ENCODE measurements at places on chromosomes 4 and X. TPM values are rescaled to one million over a fixed set of nuclear protein-coding genes. Genes with fewer than 3 reads are reported as not detected.

- no peaks in the 10 kb centered on the region for H3K27me3 ChIP-seq
- H3K27ac ChIP-seq = no peak overlapping the region
- H3K36me3 ChIP-seq = no peaks in the 10 kb centered on the region
- H3K4me1 ChIP-seq = no peaks in the 10 kb centered on the region
- no peak overlapping the region for H3K4me3 ChIP-seq
Measured at GRCh38 chr4:79959652-79960051, 113.4 kb downstream of the ANTXR2 start.

DNA sequence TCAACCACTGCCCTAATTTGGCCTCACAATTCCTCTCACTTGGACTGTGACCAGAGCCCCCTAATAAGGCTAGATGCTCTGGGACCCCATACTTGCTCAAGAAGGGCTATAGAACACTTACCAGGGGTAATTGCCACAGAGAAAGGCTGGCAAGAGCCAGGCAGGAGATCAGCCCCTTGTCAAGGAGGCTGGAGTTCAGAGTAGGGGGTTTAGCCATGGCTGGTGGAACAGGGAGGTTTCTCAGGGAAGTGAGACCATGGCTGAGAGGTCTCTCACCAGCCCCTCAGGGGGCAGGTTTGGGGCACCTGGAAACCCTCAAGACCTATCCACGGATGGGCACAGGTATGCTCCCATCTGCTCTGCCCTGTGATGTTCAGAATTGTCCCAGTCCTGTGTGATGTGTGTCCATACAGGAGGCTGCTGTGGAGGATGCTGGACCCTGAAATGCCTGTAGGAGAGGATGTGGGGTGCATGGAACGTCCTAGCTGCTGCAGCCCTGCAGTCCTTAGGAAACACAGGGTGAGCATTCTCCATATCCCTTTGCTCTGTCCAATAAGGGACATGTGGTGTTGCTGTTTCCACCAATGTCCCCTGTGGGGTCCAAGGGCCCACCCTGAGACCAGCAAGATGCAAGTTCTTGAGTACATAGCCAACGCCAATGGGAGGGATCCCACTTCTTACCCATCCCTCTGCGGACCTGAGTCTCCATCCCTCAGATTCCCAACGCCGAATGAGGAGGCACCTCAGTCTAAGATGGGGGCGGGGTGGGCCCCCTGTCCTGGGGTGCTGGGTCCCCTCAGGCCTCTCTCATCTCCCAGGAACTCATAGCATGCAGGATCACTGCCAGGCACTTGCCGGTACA lies 16.4 kb upstream of the HSFX1 start:
- H3K4me1 ChIP-seq = no peaks in the 10 kb centered on the region
- peaks cover 4% of the 10 kb centered on the region for H3K27me3 ChIP-seq
- no peaks in the 10 kb centered on the region for H3K36me3 ChIP-seq
- no peak for DNase-seq
- no peak overlapping the region for H3K4me3 ChIP-seq
- no peak overlapping the region for H3K27ac ChIP-seq

DNA sequence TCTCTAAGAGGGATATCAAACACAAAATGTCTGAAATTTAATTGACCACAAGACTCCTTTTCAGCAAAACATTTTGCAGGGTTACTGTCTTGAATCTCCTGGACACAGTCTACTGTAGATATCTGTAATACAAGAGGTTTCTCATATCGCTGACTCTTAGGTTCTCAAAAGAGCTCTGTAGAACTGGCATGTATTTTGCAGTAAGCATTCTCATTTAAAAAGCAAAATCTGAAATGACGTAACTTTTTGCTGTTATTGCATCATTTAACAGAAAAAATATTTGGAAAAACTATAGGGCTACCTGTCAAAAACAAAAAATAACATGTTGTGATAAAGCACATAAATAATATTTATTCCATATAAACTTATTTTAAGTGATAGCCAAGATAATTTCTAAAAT lies 114.2 kb downstream of the CDS1 start:
- no peaks in the 10 kb centered on the region for H3K27me3 ChIP-seq
- H3K4me1 ChIP-seq = no peaks in the 10 kb centered on the region

DNA sequence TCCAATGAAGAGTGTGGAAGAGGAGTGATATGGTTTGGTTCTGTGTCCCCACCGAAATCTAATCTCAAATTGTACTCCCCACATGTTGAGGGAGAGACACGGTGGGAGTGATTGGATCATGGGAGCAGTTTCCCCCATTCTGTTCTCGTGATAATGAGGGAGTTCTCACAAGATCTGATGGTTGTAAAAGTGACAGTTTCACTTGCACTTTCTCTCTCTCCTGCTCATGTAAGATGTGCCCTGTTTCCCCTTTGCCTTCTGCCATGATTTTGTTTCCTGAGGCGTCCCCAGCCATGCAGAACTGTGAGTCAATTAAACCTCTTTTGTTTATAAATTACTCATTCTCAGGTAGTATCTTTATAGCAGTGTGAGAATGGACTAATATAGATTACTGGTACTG lies 39.6 kb downstream of the FAM47C start:
- no peak for DNase-seq
- no peak overlapping the region for H3K4me3 ChIP-seq
- peaks cover 5% of the 10 kb centered on the region for H3K27me3 ChIP-seq
- H3K36me3 ChIP-seq = no peaks in the 10 kb centered on the region
- H3K27ac ChIP-seq = no peak overlapping the region

Gene CXCL10
- total RNA-seq = 2.8 TPM

DNA sequence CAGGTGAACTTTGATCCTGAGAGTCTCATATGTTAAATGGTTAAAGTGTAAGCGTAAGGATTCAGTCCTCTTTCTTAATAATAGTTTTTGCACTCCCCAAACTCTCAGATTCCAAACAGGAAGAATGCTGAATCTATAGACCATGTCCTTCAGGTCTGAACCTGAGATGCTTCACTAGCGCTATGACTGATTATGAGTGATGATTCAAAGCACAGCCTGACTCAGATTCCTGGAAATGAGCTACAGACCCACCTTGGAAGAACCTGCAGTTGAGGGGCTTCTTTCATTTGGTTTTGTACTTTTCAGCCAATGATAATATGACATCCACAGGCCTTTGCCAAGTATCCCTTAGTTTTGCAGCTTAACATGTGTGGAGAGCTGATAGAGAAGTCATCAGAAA lies 1.4 kb downstream of the EDNRA start:
- H3K27ac ChIP-seq = peak overlapping the region; percentile 57
- DNase-seq = no peak
- no peaks in the 10 kb centered on the region for H3K4me1 ChIP-seq
- H3K4me3 ChIP-seq = peak overlapping the region; percentile 59
- no peaks in the 10 kb centered on the region for H3K27me3 ChIP-seq

GRCh38 chr4:169207436-169208089 lies 63.2 kb downstream of the SH3RF1 start:
- no peaks in the 10 kb centered on the region for H3K27me3 ChIP-seq
- no peak for DNase-seq

GRCh38 chrX:148500423-148501385 lies at the start of gene AFF2:
AFF2 (plus strand) TSS chrX:148500617; CDS start chrX:148501098, 481 bp downstream.
- peak within 1 kb of the TSS; percentile 66 for H3K27ac ChIP-seq
- no peak for DNase-seq
- H3K4me1 ChIP-seq = no peaks in the 10 kb centered on the region
- H3K4me3 ChIP-seq = peak within 1 kb of the TSS; percentile 22
- H3K36me3 ChIP-seq = no peaks in the 10 kb centered on the region

DNA sequence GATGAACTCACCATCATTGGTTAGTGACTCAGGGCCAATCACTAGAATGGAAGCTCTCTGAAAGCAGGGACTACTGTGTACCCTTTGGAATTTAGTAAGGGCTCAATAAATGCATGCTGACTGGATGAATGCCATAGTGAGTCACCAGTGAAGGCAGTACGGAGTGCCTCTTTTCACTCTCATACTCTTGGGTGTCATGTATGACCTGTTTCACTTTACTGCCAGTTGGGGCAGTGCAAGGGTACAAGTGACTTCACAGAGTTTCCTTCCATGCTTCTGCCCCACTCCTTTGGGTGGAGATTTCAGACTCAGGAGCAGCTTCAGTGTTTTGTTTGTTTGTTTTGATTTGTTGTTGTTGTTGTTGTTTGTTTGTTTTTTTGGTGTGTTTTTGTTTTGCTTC lies 57.7 kb downstream of the SOX3 start:
- H3K4me1 ChIP-seq = no peaks in the 10 kb centered on the region
- H3K27me3 ChIP-seq = no peaks in the 10 kb centered on the region
- H3K27ac ChIP-seq = no peak overlapping the region
- H3K4me3 ChIP-seq = no peak overlapping the region
- H3K36me3 ChIP-seq = no peaks in the 10 kb centered on the region

DNA sequence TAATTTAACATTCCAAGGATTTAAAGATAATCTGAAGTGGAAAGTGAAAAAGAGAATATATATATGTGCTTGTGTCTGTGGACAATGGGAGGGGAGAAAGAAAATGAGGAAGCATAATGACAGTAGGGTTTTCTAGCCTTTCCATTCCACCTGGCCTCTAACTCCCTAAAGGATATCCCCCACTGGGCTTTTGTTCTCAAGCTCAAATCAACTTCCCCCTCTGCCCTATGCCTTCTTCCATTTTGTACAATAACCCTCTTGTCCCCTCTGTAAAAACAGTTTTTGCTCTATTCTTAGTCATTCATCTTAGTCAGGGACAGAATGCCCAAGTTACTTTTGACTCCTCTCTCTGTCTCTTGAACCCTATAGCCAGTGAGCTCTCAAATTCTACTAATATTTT lies 23.6 kb downstream of the ANTXR2 start:
- H3K27me3 ChIP-seq = no peaks in the 10 kb centered on the region
- H3K27ac ChIP-seq = peak overlapping the region; percentile 78
- DNase-seq = no peak
- no peaks in the 10 kb centered on the region for H3K36me3 ChIP-seq
- peaks cover 30% of the 10 kb centered on the region for H3K4me1 ChIP-seq
- H3K4me3 ChIP-seq = no peak overlapping the region

Gene NSUN7
- total RNA-seq = 2.0 TPM

DNA sequence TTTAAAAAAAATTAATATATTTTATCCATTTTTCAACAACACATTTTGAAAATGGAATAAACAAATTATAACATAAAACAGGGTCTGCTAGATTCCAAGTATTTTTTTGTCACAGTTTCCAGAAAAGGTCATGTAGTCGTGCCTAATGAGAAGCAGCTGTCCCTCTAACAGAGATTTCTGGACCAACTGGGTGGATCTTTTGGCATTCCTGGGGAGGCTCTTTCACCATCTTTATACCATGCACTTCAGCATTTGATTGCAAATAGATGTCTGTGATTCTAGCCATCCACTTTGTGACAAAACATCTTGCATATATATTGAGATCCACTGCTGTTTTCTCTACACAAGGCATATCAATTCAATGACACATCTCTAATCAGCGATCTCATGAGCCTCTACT lies 210.7 kb upstream of the LDB2 start:
- no peaks in the 10 kb centered on the region for H3K4me1 ChIP-seq
- H3K36me3 ChIP-seq = no peaks in the 10 kb centered on the region
- DNase-seq = no peak
- H3K4me3 ChIP-seq = no peak overlapping the region

- no peaks in the 10 kb centered on the region for H3K27me3 ChIP-seq
- H3K4me1 ChIP-seq = peaks cover 12% of the 10 kb centered on the region
- DNase-seq = no peak
- no peak overlapping the region for H3K4me3 ChIP-seq
Measured at GRCh38 chr4:40857956-40858355, 108.2 kb downstream of the NSUN7 start.

Gene CASP6
- total RNA-seq = 18.0 TPM

DNA sequence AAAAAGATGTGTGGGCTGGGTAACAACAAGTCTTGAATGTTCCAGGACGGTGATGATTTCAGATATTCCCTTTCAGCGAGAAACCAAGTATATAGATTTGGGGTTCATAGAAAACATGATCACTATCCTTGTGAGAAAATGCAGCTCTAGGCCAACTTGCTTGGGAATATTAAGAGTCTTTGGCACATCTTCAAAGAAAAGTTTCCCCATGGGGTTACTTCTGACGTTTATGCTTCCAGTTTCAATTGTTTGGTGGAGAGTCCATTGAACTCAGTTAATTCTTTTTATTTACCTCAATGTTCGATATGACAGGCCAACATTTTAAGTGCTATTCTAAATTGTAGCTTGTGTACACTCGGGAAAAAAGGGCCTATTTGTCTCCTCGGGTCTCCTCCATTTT lies 126.7 kb downstream of the NHS start:
- no peaks in the 10 kb centered on the region for H3K4me1 ChIP-seq
- no peaks in the 10 kb centered on the region for H3K36me3 ChIP-seq
- no peak overlapping the region for H3K27ac ChIP-seq
- DNase-seq = no peak

DNA sequence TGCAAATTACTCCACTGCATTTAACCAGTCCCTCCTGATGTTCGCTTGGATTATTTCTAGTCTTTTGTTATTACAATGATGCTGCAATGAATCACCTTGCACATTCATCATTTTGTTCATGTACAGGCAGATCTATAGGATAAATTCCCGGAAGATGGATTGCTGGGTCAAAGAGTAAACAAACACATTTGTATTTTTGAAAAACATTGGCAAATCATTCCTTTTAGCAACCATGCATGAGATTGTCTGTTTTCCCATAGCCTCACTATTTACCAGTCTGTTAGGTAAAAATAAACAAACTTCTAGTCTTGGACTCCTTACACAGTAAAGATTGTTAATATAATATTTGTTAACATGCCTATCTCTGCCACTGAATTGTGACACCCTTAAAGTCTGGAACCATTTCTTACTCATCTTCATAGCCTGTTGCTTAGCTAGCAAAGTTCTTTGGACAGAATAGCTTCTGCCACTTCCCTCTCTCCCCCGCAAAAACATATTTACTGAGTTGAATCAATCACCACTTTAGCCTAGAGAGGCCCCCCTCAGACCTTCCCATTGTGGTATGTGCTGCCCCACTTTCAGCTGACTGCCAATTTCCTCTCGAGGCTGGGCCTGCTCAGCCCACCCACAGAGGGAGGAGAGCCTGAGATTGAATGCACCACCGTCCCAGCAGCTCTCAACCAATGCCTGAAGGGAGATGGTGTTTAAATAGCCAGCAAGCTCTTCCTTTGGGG lies 108.4 kb upstream of the ATXN3L start:
- DNase-seq = no peak
- no peak overlapping the region for H3K4me3 ChIP-seq
- no peaks in the 10 kb centered on the region for H3K27me3 ChIP-seq
- no peaks in the 10 kb centered on the region for H3K36me3 ChIP-seq
- H3K4me1 ChIP-seq = no peaks in the 10 kb centered on the region

Gene DCAF4L1
- not detected for total RNA-seq

GRCh38 chr4:124018383-124019317 lies 622.1 kb downstream of the SPRY1 start:
- no peaks in the 10 kb centered on the region for H3K27me3 ChIP-seq
- peak; percentile 47 for DNase-seq
- peaks cover 28% of the 10 kb centered on the region for H3K4me1 ChIP-seq
- no peak overlapping the region for H3K4me3 ChIP-seq
- H3K36me3 ChIP-seq = no peaks in the 10 kb centered on the region

Gene IL15
- 2.4 TPM for total RNA-seq

GRCh38 chr4:76748649-76749048 lies 149.3 kb downstream of the SOWAHB start:
- no peak for DNase-seq
- no peak overlapping the region for H3K27ac ChIP-seq
- no peak overlapping the region for H3K4me3 ChIP-seq
- H3K4me1 ChIP-seq = no peaks in the 10 kb centered on the region
- H3K36me3 ChIP-seq = no peaks in the 10 kb centered on the region
- no peaks in the 10 kb centered on the region for H3K27me3 ChIP-seq

Gene FAM156A
- total RNA-seq = 14.9 TPM

Gene SSR4
- total RNA-seq = 93.6 TPM
